ENCODE measurements at places on chromosomes 2 and 18.

GRCh38 chr2:138522556-138522955 is 21.0 kb downstream of the SPOPL start:
- DNase-seq: no peak

DNA sequence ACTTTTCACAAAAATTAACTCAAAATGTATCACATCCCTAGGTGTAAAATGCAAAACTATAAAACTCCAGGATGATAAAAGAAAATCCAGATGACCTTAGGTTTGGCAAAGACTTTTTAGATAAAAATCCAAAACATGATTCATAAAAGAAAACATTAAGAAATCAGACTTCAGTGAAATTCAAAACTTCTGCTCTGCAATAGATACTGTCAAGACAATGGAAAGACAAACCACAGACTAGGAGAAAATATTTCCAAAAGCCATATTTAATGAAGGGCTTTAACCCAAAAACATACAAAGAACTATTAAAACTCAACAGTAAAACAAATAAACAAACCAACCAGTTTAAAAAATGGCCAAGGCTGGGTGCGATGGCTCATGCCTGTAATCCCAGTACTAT is 173.6 kb upstream of the SPOPL start:
- no peak for DNase-seq

GRCh38 chr18:54737986-54738385 is 90.3 kb upstream of the RAB27B start:
- DNase-seq: no peak

GRCh38 chr2:218898109-218898878 is 17.6 kb downstream of the WNT10A start:
- peak; percentile 35 for DNase-seq

DNA sequence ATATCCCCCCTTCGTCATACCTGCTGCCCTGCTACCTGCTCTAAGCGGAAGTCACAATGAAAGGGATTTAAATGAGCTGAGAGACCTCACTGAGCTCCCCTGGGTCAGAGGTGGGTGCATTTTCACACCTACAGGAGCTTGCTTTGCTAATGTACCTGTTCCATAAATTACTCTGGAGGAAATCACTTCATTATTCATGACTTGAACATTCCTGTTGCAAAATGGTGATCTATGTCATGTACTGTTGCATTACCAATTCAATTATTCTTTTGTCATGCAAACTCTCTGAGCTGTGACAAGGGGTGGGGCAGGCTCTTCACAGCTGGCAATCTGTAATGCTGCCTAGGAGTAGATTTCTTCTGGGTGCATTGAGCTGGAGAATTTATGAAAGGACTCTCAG is 761.3 kb downstream of the TSN start:
- no peak for DNase-seq

GRCh38 chr2:12455661-12456060 is 261.1 kb upstream of the TRIB2 start:
- DNase-seq: no peak

DNA sequence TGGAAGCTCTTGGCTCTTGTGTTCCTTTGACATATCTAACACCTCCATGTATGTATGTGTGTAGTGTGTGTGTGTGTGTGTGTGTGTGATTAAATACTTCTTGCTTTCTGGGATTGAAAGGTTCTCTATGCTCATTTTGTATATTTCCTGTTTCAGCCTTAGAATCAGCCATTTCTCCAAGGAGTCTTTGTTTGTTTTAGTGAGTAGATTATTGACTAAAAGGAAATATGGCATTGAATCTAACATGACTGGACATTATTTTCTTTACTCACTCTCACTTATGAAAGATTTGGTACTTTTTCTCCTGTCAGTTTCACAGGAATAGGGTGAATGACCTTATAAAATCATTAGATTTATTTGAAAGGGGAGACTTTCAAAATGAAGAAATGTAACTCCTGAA is 413.8 kb upstream of the SLC14A2 start:
- no peak for DNase-seq

- no peak for DNase-seq
Observed at GRCh38 chr18:56224669-56225561, 413.5 kb downstream of the TXNL1 start.

DNA sequence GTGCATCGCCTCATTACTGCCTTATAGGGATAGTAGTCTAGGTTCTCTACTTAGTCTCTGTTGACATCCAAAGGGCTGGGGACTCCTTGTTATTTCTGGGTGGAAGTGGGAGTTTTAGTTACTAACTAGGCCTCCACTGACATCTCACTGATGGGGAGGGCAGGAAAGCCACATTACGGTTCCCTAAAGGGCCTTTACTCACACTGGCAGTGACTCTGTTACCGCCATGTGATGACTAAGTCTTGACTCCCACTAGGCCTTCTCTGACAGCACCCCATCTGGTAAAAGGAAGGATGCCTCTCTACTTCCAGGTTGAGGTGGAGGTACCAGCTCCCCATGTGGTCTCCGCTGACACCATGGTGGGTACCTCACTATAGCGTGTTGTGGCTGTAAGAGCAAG is 14.0 kb upstream of the BCL2L11 start:
- DNase-seq: no peak

DNA sequence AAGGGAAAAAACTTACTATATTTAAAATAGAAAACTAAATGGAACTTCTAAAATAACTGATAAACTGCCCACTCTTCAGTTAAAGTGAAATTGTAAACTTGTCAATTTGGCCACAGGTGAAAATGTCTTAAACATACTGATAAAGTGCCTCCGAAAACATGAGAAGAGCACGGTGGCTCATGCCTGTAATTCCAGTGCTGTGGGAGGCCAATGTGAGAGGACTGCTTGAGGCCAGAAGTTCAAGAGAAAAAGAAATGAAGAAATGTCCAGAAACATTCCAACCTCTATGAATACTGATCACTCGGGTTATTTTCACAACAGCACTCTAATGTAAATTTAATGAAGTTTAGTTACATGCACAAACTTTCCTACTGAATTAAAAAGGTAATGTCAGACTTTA is 63.4 kb upstream of the DNER start:
- no peak for DNase-seq

GRCh38 chr2:121486191-121486790 is 44.4 kb upstream of the RNU4ATAC start:
- DNase-seq: no peak

DNA sequence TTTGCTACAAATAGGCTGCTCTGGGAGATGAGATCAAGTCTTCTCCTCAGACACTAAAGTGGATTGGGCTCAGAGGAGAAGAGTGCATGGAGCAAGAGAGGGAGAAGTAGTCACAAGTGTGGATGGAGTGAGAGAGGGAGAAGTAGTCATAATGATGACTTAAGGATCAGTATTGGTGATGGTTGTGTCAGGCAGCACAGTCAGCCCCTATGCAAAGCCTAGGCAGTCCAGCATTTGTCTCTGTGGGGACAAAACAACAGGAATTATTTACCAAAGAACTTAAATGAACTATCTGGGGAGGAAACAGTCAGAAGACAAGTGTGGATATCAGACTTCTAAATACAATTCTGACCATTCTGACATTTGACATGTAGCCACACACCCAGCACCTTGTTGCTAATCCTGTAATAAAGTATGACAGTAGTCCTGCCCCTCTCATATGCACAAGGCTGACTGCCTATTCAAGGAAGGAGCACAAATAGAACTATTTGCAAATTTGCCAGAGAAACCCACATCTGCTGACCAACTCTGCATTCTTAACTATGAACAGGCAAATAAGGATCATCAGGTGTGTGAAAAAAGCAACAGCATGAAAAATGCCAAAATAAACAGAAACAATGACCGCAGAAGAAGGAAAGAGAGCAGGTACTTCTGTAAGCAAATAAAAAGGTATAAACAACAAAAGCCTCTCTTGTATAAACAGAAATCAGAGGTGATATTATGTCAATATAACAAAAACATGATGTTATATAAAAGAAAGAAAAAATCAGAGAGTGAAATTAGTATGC is 1597.9 kb upstream of the ACVR2A start:
- DNase-seq: no peak

DNA sequence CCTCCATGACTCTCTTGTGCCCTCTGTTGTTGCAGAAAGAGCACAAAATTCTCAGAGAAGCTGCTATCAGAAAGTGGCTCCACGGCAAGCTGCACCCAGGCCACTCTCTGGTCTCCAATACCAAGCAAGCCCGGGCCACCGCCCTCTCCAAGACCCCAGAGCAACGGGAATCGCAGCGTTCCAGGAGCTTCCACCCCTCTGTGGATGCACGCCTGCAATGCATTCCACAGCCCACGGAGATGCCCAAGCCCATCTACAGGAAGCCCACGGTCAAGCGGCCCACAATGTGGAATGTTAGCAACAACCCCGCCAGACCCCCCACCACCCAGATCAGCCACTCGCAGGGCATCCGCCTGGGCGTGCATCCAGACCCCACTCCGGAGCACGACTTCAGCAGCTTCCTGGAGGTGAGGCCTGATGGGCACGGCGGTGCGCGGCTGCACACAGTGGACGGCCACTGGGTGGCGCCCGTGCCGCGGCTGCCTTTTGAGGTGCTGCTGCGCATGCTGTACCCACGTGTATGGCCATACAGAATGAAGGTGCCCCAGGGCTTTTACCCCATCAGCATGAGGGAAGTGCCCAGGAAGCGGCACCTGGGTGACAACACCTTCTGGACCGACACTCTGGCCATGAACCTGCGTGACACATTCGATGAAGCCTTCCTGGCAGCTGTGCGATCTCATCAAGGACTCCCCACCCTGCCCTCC is 6.3 kb downstream of the ANKRD53 start:
- DNase-seq: peak; percentile 50

DNA sequence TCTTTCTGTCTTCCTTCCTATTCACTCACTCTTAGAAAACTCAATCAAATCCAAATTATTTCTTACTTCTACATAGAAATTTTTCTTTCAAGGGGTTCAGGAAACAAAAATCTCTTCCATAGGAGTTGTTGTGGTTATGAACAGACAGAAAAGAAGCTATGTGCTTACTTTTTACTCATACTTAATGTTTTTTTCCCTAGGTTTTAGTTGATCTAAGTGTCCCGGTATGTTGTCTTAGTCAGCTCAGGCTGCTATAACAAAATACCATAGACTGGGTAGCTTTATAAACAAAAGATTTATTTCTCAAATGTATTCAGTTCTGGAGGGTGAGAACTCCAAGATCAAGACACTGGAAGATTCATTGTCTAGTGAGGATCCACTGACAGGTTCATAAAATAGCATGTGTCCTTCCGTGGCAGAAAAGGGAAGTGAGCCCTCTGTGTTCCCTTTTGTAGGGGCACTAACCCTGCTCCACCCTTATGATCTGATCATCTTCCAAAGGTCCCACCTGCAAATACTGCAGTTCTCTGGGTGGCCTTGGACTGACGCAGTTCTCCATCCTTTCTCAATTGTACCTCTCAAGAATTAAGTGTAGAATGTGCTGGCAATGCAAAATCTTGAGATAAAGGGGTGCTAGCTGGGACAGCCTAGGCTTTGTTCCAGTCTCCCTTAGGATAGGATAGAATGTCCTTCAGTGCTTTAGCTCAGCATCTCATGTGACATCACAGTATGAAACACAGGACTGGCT is 14.4 kb upstream of the VRK2 start:
- no peak for DNase-seq

GRCh38 chr2:141714496-141714895 is 416.3 kb downstream of the LRP1B start:
- no peak for DNase-seq

DNA sequence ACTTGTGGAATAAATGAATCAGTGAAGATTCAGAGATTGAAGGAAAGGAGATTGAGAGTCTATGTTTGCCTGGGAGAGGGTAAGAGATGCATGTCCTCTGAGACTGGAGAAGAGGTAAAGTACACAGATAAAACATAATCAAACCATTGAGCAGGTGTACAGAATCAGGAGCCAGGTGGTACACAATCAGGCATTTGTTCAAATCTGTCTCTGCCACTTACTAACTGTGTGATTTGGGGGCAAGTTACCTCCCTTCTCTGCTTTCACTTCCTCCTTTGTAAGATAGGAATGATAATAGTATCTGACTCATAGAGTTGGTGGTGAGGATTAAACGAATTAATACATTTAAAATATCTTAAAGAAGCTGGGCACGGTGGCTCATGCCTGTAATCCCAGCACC is 94.0 kb downstream of the CDK15 start:
- no peak for DNase-seq

GRCh38 chr2:186195696-186196095 is 290.4 kb upstream of the ZC3H15 start:
- no peak for DNase-seq

DNA sequence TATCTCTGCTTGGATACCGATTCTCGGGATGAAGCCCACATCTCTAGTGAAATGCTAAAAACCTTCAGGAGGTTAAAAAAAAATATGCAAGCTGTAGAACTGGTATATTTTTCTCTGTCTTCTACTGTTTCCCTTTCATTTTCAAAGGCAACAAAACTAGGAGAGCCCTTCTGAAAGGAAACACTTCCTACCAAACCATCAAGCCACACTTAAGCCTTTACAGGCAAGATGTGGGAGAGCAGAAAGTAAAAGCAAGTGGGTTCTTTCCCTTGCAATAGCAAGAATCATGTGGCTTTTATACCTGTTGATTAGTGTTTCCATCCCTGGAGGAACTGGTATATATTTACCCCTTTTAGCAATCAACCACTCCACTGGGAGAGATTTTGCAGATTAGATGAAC is 147.9 kb upstream of the ACAA2 start:
- no peak for DNase-seq

GRCh38 chr18:8847066-8847755 is 141.9 kb downstream of the MTCL1 start:
- no peak for DNase-seq

- DNase-seq: no peak
Observed at GRCh38 chr2:238970553-238971081, 122.7 kb downstream of the TWIST2 start.

GRCh38 chr2:231488331-231488730 is 24.0 kb upstream of the NCL start:
- no peak for DNase-seq

GRCh38 chr2:127067620-127068350 is 39.2 kb downstream of the BIN1 start:
- DNase-seq: peak; percentile 49

DNA sequence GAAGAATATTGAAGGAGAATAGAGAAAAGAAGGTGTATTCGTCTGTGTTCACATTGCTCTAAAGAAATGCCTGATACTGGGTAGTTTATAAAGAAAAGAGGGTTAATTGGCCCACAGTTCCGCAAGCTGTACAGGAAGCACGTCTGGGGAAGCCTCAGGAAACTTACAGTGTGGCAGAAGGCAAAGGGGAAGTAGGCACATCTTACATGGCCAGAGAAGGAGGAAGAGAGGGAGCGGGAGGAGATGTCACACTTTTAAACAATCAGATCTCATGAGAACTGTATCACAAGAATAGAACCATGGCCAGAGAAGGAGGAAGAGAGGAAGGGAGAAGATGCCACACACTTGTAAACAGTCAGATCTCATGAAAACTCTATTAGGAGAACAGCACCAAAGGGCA is 159.6 kb upstream of the TPO start:
- no peak for DNase-seq

Measured in activated CD4-positive, CD25-positive, alpha-beta regulatory T cell (primary cell).